Activated B cell treated with CpG ODN at 0.5 μM for 24 hours (primary cell): ENCODE measurements at places on chromosomes 5 and 9.

GRCh38 chr5:77209495-77210090, 887 bp upstream of the PDE8B start:
- peaks cover 14% of the 10 kb centered on the region for H3K4me1 ChIP-seq
- H3K27me3 ChIP-seq = peaks cover 55% of the 10 kb centered on the region
- H3K27ac ChIP-seq = no peak overlapping the region
- peak overlapping the region; percentile 85 for H3K4me3 ChIP-seq
- no peak for DNase-seq

- no peak for DNase-seq
- H3K4me1 ChIP-seq = no peaks in the 10 kb centered on the region
- no peaks in the 10 kb centered on the region for H3K27me3 ChIP-seq
- no peak overlapping the region for H3K27ac ChIP-seq
- H3K4me3 ChIP-seq = no peak overlapping the region
These were observed 26.7 kb upstream of the SPINK14 start for GRCh38 chr5:148141645-148142044.

DNA sequence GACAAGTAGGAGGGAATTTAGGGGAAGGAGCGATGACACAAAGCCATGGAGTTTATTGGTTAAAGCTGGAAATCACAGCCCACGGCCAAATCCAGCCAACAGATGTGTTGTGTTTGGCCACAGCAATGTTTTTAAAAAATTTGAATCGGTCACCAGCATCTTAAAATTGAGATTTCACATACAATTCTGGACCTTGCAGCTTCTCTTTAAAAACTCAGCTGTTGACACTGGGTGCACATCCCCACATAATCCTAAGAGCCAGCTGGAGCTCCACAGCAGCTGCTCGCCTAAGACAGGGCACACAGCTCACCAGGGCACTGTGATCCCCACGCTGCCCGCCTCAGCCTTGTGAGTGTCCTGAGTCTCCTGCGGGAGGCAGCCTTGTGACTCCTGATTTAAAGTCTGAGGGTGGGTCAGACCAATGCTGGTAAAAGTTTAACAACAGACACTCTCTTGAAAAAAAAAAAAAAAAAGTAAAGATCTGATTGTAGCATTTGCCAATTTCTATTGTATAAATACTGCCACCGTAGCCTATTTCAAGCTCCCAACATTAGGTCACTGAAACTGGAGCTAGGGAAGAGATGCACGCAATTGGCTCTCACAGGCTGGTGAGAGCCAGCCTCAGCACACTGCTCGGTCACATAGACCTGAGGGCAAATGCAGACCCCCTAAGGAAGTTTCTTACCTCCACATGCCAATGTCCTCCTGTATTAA, 124.8 kb downstream of the HSD17B3 start:
- no peak overlapping the region for H3K27ac ChIP-seq
- peaks cover 22% of the 10 kb centered on the region for H3K27me3 ChIP-seq
- no peak overlapping the region for H3K4me3 ChIP-seq
- no peaks in the 10 kb centered on the region for H3K4me1 ChIP-seq

DNA sequence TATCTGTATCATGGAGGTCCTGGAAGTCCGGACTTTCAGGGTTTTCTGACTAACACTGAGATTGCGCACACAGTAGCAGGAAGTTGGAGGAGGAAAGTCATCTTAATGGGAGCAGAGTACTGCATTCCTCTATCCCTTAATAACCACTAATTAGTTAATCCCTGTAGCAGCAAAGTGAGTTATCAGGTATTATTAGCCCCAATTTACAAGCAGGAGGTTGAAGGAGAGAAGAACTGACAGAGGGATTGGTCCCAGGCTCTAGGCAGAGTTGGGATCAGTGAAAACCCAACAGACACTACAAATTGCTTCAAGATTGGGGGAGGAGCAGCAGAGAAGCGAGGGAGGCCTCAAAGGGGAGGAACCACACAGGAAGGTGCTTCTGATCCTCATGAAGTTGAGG, 74.5 kb upstream of the XPA start:
- DNase-seq = no peak
- H3K27ac ChIP-seq = no peak overlapping the region
- H3K36me3 ChIP-seq = no peaks in the 10 kb centered on the region
- no peaks in the 10 kb centered on the region for H3K4me1 ChIP-seq
- H3K27me3 ChIP-seq = peaks cover 33% of the 10 kb centered on the region
